ENCODE measurements at places on chromosomes 16 and 17.

DNA sequence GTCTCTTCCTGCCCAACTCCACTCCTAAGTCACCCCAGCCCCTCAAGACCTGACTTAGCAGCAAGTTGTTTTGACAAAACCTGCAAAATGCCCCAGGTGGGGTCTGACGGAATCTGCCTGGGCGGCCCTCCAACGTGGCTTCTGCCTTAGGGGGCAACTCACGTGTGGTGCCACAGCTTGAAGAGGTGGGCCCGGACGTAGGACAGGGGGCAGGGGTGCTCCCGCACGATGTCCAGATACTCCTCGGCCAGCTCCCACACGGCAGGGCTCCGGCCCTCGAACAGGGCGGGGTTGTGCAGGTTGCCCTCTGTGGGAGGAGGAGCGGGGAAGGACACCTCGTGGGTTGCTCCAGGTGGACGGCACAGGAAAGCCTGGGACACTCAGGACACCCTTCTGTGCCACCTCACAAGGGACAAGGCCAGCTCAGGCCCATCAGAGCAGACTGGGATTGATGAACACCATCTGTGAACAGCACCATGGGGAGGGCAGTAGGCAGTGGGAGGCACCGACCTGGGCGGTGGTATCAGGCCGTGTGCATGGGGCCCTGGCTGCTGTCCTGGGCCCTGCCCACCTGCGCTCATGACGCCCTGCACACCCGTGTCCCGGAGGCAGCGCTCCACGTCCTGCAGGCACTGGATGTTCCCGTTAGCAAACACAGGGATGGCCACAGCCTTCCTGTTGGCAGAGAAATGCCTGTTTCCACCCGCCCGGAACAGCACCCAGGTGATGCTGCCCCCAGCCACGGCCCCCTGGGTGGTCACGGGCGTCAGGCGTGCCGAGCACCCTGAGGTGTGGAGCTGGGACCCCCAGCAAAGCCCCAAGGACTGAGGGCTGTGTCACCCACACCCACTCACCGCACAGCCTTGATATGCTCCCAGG, 4.3 kb downstream of the DUS1L start:
- DNase-seq, result no peak

- DNase-seq, result peak; percentile 49
These were observed 29.4 kb downstream of the HMOX2 start for GRCh38 chr16:4505356-4506147.

GRCh38 chr17:4945176-4945943, 3.0 kb downstream of the PFN1 start:
- DNase-seq, result peak; percentile 73

GRCh38 chr17:3766779-3767178, 34.2 kb downstream of the ITGAE start:
- no peak for DNase-seq

DNA sequence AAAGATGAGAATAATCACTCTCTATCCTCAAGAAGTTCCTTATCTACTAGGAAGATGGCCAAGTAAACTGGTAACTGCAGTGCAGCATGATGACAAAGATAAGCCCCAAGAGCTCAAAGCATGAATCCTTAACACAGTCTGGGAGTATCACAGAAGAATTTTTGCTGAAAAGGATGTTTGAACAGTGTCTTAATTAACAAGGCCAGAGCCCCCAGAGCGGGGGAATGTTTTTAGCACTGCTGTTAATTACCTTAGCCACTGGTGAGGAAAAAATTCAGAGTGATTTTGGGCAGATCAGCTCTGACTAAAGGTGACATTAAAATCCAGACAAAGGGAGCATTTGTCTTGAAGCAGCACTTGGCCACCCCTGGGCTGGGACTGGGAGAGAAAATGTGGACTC, 30.1 kb downstream of the ADAMTS18 start:
- no peak for DNase-seq

GRCh38 chr17:6775871-6776405, at the start of gene FBXO39:
FBXO39 (plus strand) TSS chr17:6776215; CDS start chr17:6779869, 3,654 bp downstream.
- DNase-seq, result no peak

DNA sequence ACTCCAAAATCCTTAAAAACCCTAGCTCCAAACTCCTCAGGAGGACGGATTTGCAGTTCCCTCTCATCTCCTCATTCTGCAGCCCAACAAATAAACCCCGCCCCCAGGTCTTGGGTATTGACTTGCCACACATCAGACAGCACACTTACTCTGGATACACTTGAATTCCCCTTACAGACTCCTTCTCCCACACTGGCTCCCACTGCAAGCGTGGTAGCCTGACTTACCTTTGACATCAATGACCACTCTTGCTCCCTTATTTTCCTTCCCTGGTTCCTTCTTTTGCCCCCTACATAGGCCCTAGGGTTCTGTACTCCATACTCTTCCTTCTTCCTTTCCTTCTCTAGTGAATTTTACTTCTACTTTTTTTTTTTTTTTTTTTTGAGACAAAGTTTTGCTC, 7.5 kb downstream of the RFFL start:
- no peak for DNase-seq

- DNase-seq, result no peak
These were observed 14.1 kb downstream of the UTS2R start for GRCh38 chr17:82385559-82386254.

DNA sequence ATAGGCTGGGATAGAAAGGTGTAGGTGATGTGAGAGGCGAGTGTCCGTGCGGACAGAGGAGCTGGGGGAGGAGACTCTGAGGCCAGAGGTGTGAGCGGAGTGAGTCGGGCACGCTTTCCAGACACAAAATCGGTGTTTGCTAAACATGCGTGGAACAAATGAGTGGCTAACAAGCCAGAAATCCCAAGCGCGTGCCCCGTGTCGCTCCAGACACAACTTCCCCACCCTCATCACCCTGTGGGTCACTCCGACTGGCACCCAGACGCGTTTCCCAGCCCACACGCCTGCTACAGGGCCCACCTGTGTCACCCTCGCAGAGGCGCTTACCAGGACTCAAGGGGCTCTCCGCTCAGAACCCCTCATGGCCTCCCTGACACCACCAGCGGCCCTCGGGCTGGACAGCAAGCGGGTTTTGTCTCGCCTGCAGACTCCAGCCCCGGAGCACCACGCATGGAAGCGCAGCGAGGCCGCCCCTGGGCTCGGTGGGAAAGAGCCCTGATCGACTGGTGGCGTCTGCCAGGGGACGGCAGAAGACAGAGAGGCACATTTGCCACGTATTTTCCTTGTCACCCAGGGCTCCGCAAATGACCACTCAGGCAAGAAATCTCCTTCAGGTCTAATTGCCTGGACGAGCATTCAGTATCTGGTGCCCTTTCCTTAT, 6.0 kb upstream of the RPH3AL start:
- no peak for DNase-seq

DNA sequence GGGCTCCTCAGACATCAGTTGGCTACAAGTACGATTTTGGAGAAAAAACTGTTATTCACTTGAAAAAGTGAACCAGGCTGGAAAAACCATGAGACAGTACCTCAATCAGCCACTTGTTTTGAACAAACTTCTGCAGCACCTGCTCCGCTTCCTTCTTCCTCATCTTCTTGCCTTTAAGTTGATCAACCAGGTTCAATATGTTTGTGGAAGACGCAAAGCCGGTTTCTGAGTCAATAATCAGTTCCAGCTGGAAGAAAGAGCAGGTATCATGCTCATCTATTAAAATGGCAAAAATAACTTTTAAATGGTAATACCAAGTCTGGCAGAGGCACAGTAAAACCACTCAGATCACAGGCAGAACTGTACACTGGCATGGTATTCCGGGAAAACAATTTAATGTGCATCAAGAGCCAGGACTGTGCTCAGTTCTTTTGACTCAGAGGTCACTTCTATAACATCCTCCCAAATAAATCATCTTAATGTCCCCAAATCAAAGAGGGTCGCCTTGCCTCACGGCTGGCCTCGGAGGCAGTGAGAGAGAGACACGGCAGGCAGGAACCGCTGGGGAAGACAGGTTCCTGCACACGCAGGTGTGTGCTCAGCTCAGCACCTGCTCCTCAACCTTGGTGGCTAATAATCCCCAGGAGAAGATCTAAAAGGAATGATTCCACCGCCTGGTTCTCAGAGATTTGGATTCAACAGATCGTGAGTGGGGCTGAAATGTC, 29.7 kb downstream of the KDM8 start:
- DNase-seq, result no peak

DNA sequence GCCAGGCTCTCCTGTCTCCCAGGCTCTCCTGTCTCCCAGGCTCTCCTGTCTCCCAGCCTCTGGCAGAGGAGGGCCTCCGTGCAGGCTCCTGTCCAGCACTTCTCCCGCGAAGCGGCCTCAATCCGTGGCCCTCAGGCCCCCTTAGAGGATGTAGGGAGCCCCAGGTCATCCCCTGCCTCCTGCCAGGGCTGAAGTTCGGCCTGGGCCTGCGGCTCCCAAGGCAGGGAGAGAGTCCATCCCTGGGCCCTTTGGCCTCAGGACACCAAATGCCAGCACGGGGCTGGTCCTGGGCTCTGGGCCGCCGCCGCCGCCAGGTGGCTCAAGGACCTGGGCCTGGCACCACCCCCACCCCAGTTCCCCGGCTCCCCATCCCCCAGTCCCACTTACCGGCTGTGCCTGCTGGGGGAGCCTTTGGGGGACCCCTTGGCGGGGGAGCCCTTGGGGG, 370 bp downstream of the EVPL start:
- no peak for DNase-seq

- DNase-seq, result no peak
These were observed 792 bp downstream of the SECTM1 start for GRCh38 chr17:82332669-82333278.

DNA sequence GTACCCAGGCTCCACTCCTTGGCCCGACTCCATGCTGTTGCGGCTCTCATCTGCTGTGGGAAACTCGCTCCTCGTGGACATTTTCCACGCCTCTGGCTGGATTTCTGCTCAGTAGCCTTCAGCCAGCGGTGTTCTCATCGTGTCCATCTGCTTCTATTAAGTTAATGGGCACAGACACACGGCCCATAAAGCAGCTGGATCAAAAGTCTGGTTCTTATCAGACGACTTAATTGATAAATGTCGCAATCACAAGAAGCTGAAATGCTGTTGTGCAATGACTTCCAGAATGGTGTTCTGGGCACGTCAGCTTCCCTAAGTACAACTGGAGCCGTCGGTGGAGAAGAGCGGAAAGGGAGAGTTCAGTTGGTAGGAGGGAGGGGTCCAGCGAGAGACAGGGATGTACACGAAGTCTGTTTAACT, 211.7 kb upstream of the CHMP6 start:
- no peak for DNase-seq

DNA sequence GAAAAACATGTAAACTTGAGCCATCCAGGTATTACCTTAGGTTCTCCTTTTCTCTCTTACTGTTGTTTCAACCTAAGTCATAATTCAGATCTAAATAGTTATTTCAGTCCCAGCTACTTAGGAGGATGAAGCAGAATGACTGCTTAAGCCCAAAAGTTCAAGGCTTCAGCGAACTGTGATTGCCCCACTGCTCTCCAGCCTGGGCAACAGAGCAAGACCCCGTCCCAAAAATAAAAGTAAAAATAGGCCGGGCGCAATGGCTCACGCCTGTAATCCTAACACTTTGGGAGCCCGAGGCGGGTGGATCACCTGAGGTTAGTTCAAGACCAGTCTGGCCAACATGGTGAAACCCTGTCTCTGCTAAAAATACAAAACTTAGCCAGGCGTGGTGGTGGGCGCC, 9.6 kb downstream of the MEIOB start:
- no peak for DNase-seq

DNA sequence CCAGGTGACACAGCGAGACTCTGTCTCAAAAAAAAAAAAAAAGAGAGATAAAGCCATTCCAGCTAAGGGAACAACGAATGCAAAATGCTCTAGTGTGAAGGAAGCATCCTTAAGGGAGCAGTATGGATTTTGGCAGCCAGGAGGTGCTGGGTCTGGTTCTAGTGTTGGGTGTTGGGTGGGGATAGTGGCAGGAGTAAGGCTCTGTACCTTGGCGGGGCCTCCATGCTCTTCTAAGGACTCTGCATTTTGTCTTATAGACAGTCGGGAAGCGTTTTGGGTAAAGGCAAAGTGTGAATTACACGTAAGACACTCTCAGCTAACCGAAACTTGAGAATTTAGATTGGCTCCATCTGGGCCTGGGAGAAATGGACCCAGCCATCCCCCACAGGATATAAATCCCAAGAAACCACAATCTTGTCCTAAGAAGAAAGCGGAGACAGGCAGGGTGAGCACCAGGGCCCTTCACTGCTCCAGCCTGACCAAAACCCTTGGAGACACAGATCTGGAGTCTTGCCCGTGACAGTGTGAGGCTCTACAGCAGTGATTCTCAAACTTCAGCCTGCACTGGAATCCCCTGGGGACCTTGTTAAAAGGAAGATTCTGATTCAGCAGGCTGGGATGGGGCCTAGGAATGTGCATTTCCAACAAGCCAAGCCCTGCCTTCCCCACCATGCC, 33.1 kb upstream of the PHB1 start:
- DNase-seq, result no peak

DNA sequence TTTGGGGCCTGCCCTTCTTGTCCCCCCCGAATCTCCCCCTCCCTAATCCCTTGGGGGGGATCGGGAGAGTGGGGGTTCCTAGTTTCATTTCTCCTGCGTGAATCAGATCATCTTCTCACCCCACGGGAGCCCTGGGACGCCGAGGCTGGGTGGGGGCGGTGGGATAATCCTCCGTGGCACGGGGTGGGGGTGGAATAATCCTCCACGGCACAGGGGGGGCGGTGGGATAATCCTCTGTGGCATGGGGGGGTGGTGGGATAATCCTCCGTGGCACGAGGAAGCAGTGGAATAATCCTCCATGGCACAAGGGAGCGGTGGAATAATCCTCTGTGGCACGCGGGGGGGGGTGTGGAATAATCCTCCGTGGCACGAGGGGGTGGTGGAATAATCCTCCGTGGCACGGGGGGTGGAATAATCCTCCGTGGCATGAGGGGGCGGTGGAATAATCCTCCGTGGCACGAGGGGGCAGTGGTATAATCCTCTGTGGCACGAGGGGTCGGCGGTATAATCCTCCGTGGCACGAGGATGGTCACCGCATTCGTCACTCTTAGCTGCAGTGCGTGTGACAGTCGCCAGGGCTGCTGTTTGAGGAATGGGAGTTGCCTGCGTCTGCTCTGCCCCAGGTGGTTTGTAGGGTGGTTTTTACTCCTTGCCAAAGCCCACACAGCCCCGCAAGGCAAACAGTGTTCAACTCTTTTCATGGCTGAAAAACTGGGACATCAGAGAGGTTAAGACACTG, 156.9 kb downstream of the LAT start:
- DNase-seq, result no peak

Data from stimulated activated CD8-positive, alpha-beta memory T cell treated with anti-CD3 and anti-CD28 coated beads, Interleukin-2, amount 100 ng/mL, for 48 hours (primary cell).